NCI-H2081 treated with DMSO at 0.1 percent for 48 hours (cell line): ENCODE measurements at places on chromosomes 12 and 14.

DNA sequence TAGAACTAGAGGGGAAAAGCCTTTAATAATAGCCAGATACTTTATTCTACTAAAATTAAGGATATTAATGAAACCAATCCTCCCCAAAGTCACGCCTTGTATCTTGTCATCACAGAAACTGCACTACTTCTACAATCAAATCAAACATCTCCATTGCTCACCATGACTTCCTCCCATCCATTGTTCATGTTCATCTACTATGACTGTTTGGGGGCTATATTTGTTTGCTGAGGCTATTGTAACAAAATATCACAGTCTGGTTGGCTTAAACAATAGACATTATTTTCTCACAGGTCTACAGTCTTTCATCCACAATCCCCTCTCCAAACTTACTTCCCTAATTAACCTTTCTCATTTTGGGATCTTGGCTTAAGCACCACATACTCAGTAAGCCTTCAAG, 193.6 kb upstream of the FSCB start:
- no peak for DNase-seq

GRCh38 chr14:37658156-37658555, 62.7 kb downstream of the TTC6 start:
- peak; percentile 72 for DNase-seq

- no peak for DNase-seq
Measured at GRCh38 chr12:25357595-25357994, 106.9 kb upstream of the KRAS start.

GRCh38 chr14:80390906-80391305, 179.6 kb upstream of the DIO2 start:
- DNase-seq, result no peak

GRCh38 chr14:59199614-59200013, 11.1 kb downstream of the DAAM1 start:
- DNase-seq, result no peak

DNA sequence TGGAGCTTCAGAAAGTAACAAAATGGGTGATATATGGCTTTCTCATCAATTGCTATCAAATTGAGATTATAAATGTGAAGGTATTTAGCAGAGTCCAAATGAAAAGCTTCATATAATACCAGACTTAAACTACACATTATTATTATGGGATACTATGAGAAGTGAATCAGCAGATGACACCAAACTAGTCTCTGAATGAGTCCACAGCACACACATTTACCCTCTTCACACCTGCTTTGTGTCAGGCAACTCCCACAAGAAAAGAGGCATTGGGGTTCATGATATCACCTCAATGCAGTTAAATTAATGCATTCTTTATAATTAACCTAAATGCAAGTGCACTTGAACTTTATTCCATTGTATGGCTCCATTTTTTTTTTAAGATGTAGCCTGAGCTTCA, 330.5 kb downstream of the BCL11B start:
- no peak for DNase-seq

- DNase-seq, result no peak
Measured at GRCh38 chr12:94099632-94100031, 48.7 kb upstream of the PLXNC1 start.

DNA sequence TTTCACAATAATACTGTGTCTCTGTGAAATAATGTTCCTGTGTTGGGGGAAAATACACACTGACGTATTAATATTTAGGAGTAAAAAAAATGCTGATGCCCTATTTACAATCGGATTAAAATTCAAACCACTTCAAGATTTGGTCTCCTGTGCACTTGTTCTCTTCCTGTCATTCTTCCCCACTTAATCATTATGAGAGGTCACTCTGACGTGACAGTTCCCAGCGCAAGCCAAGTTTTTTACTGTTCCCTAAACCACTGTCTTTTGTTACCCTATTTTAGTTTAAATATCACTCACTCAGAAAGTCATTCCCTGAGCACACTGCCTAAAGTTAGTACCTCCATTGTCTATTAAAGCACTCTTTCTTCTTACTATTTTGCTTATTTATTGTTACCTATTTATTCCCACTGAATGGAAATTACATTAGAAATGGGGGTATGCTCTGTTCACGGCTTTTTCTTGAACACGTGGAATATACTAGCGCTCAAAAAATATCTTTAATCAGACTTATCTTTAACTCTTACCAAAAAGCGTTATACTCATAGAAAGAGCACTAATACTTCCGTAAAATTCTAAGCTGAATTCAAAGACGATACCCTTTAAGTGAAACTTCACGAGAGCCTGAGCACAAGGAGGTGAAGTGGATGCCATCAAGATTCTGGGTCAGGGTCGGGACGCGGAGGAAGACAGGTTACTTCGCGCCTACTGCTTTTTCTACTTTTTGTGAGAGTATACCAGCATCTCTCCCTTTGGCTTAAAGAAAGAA, 670 bp upstream of the PSMA3 start:
- no peak for DNase-seq

GRCh38 chr14:90696720-90697119, 119.5 kb downstream of the TTC7B start:
- no peak for DNase-seq

- no peak for DNase-seq
Measured at GRCh38 chr12:14366209-14367039, 942 bp downstream of the ATF7IP start.

DNA sequence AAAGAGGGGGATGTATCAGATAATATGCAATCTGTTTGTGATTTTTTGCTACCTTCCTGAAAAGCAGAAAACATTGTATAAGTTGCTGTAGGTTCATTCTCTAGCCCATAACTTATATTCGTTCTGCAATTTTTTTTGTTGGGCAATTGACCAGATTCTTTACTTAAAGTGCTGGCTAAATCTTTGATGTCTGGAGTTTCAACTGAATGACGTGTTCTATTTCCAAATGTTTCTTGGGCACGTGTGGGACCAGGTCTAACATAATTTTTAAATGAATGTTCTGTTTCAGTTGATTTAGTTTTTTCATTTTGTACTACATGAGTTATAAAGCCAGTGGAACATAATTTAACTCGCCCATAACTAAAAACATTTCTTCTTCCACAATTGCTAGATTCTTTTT, 3.8 kb downstream of the MLH3 start:
- DNase-seq, result no peak

- no peak for DNase-seq
Measured at GRCh38 chr12:50040657-50041056, 15.4 kb upstream of the RACGAP1 start.

DNA sequence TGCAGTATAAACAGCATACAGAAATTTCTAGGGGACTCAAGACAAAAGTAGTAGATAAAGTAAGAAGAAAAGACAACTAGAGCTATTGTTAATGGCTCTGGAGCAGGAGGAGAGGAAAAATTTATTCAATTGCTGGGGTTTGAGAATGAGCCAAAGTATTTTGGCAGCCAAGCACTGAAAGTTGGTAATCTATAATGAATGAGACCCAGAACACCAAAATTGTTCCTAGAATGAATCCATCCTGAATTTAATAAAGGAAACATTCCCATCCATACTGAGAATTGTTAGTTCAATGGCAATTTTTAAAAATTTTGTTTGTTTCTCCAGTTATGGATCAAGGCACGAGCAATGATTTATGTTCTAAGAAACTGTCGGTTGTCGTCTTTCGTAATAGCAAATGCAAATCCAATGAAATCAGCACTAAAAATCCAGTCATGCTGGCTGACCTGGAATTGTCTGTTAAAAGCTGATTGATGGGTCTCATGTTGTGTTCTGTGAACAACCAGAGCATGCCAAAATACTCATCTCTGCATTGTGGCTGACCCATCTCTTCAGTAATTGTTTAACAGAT, 170.9 kb upstream of the LMNTD1 start:
- no peak for DNase-seq

DNA sequence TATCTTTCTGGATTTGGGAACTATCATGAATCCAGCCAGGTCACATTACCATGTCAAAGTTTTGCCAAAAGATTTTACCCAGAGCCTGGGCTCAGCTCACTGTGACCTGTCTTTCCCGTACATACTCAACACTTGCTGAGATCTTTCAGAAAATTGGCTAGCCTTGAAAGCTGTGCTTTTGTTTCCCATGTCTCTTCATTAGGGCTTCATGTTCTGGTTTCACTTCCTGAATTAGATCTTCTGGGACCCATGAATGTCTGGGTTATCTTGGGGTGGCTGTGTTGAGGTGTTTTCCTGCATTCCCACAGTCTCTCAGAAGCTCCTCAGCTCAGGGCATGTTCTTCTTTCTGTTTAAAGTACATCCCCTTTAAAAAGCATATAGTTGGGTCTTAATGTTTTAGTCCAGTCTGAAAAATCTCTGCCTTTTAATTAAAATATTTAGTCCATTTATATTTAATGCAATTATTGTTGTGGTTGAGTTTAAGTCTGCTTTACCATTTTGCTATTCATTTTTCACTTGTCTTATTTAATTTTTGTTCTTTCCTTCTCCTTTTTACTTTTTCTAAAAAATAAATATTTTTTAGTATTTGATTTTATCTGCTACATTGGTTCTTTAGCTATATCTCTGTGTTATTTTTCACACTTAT, 242.7 kb downstream of the VRK1 start:
- DNase-seq, result no peak

DNA sequence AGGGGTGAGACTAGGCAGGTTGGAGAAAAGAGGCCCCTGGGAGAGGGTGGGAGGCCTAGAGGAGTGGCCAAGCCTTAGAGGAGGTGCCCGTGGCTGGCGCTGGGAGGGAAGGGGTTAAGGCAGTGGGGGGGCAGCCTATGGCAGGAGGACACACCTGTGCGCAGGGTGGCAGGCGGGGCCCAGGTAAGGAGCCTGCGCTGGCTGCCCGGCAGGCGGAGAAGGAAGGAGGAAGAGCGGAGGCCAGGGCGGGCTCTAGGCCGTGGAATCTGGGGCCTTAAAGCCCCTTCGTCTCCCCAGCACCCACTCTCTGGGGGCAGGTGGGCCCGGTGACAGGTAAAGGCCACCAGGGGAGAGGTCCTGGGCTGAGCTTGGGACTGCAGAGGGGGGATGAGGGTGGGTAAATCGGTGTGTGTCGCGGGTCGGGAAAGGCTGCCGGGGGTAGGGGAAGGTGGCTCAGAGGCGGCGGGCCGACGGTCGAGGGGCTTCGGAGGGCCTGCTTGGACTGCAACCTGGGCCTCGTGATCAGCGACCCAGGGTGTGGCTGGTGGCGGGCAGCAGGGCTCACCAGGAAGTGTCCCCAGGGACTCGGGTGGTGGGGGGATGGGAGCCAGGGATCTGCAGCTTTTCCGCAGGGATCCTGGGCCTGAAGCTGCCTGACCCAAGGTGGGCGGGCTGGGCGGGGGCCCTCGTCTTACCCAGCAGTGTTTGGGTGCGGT, 7.3 kb downstream of the PHB2 start:
- DNase-seq, result peak; percentile 54

GRCh38 chr12:124392667-124393413, 97.9 kb downstream of the RFLNA start:
- DNase-seq, result no peak

- no peak for DNase-seq
Measured at GRCh38 chr14:21267886-21268616, 1.2 kb downstream of the HNRNPC start.

DNA sequence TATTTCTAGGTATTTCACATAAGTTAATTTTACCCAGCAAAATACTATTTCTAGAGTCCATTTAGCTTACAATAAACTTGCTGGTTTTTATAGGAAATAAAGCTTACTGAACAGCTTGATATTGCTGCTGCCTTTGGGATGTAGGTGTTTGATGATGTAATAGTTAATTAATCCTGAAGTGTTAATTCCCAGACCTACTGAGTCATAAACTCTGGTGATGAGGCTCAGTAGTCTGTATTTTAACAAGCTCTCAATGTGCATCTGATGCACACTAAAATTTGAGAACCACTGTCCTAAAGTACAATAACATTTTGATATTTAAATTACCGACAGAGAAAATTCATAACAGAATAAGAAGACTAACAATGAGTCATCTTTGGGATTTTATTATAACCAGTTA, 168.4 kb downstream of the FUT8 start:
- DNase-seq, result no peak

DNA sequence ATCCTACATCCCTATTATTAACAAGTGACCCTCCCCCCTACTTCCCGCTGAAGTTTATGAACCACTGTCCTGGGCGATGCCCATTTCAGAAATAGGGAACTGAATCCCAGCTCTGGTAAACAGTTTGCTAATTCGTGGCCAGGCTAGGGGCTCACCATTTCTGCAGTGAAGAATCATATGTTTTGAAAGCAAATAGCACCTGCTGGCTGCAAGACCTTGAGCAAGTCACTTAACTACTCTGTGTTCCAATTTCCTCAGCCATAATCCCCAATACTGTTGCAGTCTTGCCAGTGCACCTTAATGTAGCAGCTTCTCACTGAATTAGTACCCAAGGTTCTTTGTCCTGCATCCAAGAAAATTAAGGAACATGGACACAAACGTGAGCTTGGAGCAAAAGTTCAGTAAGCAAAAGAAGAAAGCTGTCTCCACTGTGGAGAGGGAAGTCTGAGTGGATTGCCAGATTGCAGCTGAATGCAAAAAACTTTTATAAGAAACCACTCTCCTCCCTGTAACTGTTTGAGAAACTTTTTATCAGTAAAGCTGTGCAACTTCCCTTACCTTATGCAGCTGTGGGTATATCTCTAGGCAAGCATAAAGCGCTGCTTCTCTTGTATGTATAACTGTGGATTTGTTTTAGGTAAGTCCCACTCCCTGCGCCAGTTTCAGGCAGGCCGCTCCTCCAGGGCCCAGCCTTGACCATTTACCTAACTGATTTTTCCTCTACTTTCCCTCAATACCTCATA, 824 bp downstream of the OAS1 start:
- DNase-seq, result no peak

DNA sequence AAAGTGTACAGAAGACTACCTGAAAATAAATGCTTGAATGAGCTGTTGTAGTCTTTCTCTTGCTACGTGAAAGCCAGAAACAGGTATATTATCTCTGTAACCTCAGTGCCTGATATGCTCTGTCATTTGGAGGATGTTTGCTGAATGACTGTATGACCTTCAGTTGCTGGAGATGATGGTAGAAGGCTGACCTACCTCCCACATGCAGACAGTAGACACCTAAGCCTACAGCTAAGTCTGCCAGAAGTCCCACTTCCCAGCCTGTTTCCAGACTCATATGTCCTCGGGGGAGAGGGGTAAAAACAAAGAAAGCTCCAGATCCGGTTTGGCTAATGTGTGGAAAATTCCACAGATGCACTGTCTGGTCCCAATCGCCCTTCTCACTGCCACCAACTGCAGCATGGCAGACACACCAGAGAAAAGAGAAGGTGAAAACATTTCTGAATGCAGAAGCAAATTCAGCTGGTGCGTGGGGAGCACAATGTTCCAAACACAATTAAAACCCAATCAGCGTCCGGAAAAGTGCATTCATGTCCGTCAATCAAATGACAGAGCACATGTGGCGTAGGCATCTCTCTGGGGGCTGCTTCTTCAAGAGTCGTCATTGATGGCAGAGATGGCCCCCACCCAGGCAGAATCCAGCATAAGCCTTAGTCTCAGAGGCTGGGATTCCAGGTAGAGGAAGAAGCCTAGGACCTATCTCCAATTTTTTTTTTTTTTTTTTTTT, 76.3 kb upstream of the TBX3 start:
- no peak for DNase-seq

GRCh38 chr12:77113971-77114370, 48.6 kb upstream of the E2F7 start:
- DNase-seq, result no peak

- no peak for DNase-seq
Measured at GRCh38 chr14:21680072-21680471, 6.5 kb upstream of the OR4E1 start.
